ENCODE measurements at places on chromosomes 3 and 15. TPM values are rescaled to one million over a fixed set of nuclear protein-coding genes. Genes with fewer than 3 reads are reported as not detected.

GP9 gene
- not detected for total RNA-seq

DNA sequence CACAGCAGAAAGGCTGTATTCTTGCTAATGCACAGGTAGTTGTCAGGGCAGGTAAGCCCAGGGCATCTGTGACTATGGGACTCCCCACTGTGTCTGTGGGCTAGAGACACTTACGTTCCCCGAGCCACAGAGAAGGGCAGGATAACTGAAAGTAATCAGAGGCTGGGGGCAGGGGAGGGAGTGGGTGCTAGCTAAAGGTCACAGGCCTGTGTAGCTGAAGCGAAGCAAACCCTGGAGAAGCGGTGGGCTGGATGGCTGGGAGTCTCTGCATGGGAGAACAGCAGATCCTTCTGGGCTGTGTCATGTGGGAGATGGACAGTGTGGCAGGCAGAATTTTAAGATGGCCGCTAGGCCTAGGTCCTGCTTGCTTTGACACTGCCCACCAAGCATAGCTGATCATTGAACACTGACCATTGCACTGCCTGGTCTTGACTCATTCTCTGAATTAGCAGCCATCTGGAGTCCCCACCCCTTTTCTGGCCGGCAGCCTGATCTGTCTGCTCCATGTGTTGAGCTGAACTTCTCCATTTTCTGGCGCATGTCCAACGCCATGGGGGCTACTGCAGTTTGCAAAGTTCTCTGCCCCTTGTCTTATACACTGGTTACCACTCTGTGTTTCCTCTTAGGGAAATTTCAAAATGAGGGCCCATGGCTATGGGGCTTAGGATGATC lies 110.0 kb downstream of the DGKG start:
- no peaks in the 10 kb centered on the region for H3K4me1 ChIP-seq
- no peak overlapping the region for H3K4me3 ChIP-seq
- DNase-seq = no peak
- H3K36me3 ChIP-seq = peaks cover 22% of the 10 kb centered on the region
- no peak overlapping the region for H3K27ac ChIP-seq
- no peaks in the 10 kb centered on the region for H3K27me3 ChIP-seq

DNA sequence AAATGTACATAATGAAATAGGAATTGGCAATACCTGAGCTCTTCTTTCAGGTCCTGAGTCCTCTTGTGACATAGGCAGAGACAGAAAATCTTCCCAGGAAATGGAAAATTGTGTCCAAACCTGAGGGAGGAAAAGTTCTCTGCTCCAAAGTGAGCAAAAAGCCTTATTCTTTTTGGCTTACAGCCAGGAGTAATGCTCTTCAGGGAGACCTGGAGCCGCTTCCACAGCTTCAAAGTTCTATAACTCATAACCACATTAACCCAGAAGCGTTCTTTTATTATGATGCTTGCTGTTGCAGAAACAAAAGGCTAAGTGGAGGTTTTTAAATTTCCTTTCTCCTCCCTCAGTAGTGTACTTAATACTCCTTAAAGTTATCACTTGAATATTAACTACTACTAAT lies 633 bp downstream of the IGSF10 start:
- H3K4me1 ChIP-seq = peaks cover 9% of the 10 kb centered on the region
- no peak overlapping the region for H3K27ac ChIP-seq
- H3K4me3 ChIP-seq = peak overlapping the region; percentile 64
- H3K27me3 ChIP-seq = peaks cover 50% of the 10 kb centered on the region
- H3K36me3 ChIP-seq = no peaks in the 10 kb centered on the region

DNA sequence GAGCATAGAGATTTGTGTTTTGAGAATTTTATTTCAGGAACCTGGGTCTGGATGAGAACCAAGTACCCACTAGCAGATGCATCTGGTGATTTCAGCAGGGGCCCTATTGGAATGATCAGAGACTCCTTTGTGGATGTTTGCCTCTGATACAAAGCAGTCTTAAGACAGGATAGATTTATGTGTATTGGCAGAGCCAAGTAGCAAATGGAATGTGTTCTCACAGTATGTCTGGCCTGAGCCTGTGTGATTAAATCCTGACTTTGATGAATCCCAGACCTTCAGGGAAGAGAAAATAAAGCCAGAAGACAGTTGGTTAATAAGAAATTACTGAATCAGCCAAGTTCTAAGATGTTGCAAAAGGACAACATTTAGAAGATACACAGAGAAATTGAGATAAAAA lies 755.5 kb upstream of the SEMA6D start:
- H3K4me3 ChIP-seq = no peak overlapping the region
- peaks cover 27% of the 10 kb centered on the region for H3K4me1 ChIP-seq
- H3K27me3 ChIP-seq = no peaks in the 10 kb centered on the region
- no peak for DNase-seq
- H3K36me3 ChIP-seq = no peaks in the 10 kb centered on the region

- DNase-seq = no peak
- no peaks in the 10 kb centered on the region for H3K27me3 ChIP-seq
- no peaks in the 10 kb centered on the region for H3K4me1 ChIP-seq
- no peak overlapping the region for H3K4me3 ChIP-seq
- no peaks in the 10 kb centered on the region for H3K36me3 ChIP-seq
- no peak overlapping the region for H3K27ac ChIP-seq
Measured at GRCh38 chr3:157412323-157412855, 24.3 kb upstream of the PTX3 start.

- peak overlapping the region; percentile 17 for H3K4me3 ChIP-seq
- no peaks in the 10 kb centered on the region for H3K36me3 ChIP-seq
- peaks cover 8% of the 10 kb centered on the region for H3K4me1 ChIP-seq
- no peak overlapping the region for H3K27ac ChIP-seq
- H3K27me3 ChIP-seq = peaks cover 88% of the 10 kb centered on the region
Measured at GRCh38 chr15:98292442-98293240, 332.1 kb downstream of the ARRDC4 start.

TRPM1 gene
- total RNA-seq = not detected

DNA sequence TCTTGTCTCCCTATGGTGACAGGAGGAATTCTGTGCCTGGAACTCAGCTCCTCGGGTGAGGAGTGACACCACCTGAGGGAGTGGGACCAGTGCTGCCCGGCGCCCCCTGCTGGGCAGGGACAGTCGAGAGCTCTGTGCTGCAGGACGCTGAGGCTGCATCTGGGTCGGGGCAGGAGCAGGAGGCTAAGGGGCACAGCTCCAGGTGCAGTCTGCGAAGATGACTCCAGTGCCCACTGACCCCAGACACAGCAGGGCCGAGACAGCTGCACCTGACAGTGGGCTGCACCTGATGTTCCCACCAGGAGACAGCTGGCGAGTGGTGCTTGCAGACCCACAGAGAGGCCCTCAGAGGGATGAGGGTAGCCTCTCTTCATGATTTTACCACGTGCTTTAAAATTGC lies 152.9 kb downstream of the ATP10A start:
- H3K27ac ChIP-seq = no peak overlapping the region
- no peak overlapping the region for H3K4me3 ChIP-seq
- no peaks in the 10 kb centered on the region for H3K36me3 ChIP-seq
- no peaks in the 10 kb centered on the region for H3K4me1 ChIP-seq

DNA sequence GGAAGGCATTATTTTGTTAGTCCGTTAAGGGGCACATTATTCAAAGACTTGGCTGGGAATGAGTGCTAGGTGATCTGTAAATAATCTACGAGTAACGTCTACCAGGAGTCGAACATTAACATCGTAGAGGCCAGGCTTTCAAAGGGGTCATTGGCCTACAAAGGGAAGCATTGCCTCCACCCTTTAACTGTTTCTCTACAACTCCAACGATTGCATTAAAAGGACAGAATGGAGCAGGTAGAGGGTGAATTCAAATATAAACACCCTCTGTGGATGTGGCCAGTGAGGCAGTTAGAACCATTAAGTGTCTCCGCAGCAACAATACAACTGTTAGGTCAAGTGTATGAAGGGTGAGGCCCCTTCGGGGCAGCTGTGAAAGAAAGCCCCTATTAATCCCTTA lies 126.0 kb upstream of the LMOD3 start:
- H3K27me3 ChIP-seq = no peaks in the 10 kb centered on the region
- H3K36me3 ChIP-seq = no peaks in the 10 kb centered on the region
- H3K27ac ChIP-seq = no peak overlapping the region
- H3K4me3 ChIP-seq = no peak overlapping the region
- H3K4me1 ChIP-seq = peaks cover 12% of the 10 kb centered on the region

DNA sequence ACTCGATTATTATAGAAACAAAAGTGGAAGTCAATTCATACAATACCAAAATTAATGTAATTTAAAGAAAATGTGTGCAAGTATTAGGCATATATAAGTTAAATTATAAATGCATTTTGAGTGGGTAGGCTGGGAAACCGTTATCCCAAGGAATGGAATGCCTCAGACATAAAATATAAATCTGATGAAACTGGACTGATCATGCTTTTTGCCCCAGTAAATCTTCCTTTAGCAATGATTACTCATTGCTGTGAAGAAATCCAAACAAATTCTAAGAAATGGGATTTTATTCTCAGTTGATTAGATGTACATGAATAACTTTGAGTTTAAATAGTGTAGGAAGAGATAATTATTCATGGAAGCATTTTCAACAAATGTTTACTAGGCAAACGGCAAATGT lies 185.5 kb upstream of the KCNMB2 start:
- no peaks in the 10 kb centered on the region for H3K36me3 ChIP-seq
- no peak overlapping the region for H3K27ac ChIP-seq
- DNase-seq = no peak
- no peak overlapping the region for H3K4me3 ChIP-seq
- H3K4me1 ChIP-seq = peaks cover 31% of the 10 kb centered on the region
- no peaks in the 10 kb centered on the region for H3K27me3 ChIP-seq

GRCh38 chr3:145953316-145953715 lies 207.7 kb downstream of the PLOD2 start:
- H3K4me1 ChIP-seq = no peaks in the 10 kb centered on the region
- no peak overlapping the region for H3K27ac ChIP-seq
- no peak for DNase-seq
- H3K4me3 ChIP-seq = no peak overlapping the region

- H3K27me3 ChIP-seq = peaks cover 60% of the 10 kb centered on the region
- H3K4me3 ChIP-seq = no peak overlapping the region
- no peak for DNase-seq
Measured at GRCh38 chr3:64490180-64490724, 197.5 kb downstream of the ADAMTS9 start.

LRRC34 gene
- total RNA-seq = 1.6 TPM
